ENCODE measurements at places on chromosomes 4 and X.

GRCh38 chr4:99361268-99361898 lies 8.8 kb upstream of the ADH1C start:
- DNase-seq: no peak

- no peak for DNase-seq
These were observed 402.2 kb upstream of the FGF13 start for GRCh38 chrX:139113708-139114107.

DNA sequence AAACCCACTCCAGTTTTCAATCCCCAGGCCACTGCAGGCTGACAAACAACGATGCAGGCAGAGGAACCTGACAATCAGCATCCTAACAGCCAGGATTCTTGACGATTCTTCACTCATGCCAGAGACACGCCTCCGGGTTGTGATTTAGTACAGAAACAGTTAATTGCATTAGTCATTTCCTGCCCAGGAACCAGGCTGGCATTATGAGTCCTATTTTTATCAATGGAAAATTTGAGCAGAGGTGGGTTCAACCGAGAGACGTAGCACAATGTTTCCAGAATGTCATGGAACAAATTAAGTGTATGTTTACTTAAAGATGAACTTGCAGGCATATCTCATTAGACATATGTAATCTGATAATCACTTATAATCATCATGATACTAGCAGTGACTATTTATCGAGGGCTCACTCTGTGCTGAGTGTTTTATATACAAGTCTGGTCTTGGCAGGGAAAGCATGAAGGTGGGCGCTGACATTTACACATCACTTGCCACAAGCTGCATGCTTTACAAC lies 159.7 kb downstream of the NSUN7 start:
- DNase-seq: peak; percentile 87

DNA sequence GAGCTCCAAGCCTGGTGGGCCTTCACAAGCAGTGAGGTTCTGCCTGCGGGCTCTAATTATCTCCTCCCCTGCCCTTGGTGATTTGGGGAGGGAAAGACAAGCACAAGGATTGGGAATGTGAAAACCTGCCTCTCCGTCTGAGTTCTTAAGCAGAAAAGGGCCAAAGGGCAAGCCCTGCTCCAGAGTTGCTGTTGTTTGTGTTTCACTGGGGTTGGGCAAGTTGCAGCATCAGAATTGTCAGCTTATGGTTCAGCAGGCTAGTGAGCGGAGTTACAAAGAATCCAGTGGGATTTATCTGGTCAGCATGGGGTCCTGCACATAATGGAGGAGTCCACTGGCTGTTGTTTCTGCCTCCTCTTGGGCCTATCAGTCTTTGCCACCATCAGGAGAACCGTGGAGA lies 60.5 kb downstream of the NHS start:
- DNase-seq: no peak

DNA sequence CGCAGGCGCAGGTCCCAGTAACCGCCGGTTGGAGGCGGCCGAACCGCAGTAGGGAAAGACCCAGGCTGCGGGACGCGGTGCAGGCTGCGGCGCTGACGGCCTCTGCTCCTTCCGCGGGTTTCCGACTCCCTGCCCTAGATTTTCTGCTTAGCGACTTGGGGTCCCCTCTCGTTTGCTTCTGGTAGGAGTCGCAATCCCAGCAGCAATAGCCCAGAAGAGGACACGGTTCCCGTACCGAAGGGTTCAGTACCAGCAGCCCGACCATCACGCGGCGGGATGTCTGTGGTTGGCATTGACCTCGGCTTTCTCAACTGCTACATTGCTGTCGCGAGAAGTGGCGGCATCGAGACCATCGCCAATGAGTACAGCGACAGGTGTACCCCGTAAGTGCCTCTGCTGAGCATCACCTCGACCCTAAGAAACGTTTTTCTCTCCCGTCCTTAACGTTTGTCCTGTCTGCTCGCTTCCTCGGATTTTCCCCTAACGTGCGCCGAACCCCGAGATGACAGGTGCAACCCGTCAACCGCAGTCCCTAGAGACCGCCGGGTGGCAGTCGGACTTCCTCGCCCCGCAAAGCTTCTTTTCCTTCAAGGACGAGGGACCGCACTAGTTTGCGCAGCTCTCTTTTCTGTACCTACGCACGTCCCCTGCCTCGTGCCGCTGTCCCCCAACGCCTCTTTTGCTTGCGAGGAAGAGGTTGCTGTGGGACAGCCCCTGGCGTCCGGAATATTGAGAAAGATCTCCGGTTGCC lies at the start of gene HSPA4L:
Gene HSPA4L, plus strand, starts transcription at position 48 of the 751 bp plus-strand sequence. Its CDS starts 229 bp downstream, at position 277.
- peak; percentile 10 for DNase-seq

GRCh38 chr4:182835006-182835740 lies 82.0 kb downstream of the DCTD start:
- DNase-seq: no peak

DNA sequence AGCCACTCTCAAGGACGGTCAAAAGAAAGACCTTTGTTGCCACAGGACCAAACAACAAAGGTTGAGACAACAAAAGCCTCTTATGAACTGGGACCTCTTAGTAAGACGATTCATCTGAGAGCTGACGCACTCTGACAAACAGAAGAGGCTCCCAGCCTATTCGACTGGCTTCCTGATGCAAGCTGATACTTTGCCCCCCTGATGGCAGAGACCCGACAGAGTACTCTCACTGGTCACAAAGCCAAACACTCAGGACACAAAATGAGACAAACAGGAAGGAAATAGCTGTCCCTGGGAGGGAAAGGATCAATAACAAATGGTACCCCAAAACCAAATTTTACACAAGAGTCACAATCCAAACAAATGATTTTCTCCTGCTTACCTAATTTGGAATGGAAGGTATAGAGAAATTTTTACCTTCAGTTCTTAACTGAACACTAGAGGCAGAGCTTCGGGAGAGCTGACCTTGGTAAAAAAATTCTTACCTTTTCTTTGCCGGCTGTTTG lies 75.2 kb upstream of the PLAC8 start:
- DNase-seq: no peak

DNA sequence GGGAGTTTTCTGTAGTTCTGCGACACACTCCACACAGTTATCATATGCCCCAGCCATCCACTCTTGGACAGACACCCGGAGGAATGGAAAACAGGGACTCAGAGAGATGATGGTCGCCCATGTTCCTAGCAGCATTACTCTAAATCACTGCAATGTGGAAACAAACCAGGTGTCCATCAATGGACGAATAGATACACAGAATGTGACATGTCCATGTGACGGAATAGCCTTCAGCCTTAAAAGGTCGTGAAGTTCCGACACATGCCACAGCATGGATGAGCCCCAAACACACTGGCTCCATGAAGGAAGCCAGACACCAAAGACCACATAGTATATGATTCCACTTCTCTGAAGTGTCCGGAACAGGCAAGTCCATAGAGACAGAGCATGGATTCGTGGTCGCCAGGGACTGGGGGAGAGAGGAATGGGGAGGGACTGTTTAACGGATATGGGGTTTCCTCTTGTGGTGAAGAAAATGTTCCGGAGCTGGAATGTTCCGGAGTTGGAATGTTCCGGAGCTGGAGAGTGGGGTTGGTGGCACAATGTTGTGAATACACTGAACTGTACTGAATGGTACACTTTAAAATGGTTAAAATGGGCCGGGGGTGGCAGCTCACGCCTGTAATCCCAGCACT lies 28.7 kb upstream of the AFAP1 start:
- DNase-seq: no peak

DNA sequence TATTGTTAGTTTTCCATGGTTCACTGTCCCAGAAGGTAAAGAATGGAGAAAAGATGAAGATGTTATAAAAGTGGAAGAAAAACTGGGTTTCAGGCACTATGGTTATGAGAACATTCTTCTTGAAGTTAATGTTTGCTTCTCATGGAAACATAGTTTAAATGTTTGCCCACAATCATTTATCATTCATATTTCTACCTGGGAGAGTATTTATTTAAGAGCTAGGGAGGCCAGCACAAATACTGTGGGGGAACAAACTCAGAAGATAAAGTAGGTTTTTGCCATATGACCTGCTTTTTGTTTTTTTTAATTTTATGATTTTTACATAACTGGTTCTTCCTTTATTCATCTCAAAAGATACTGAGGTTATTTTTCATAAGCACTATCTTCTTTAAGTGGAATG lies 96.8 kb downstream of the GC start:
- DNase-seq: no peak

DNA sequence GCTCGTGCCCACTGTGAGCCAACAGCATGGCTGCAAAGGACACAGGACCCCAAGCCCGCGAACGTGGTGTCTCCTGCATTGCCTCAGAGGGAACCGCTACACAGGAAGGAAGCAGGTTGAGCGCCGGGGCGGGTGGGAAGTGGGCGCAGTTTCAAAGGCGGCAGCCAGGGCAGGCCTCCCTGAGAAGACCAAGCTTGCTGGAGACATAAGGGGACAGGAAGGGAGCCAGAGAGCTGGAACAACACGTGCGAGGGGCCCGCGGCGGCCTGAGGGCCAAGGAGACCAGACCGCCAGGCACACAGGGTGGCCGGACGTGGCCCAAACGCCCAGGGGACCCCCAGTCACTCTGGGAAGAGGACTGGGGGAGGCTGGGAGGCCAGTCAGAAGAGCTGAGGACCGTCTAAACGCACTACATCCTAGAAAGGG lies 32.0 kb downstream of the CTBP1 start:
- no peak for DNase-seq

Data from fibroblast of skin of right biceps (primary cell).